Activated CD8-positive, alpha-beta memory T cell treated with anti-CD3 and anti-CD28 coated beads for 1 hour (primary cell): ENCODE measurements at places on chromosomes 3 and 15.

DNA sequence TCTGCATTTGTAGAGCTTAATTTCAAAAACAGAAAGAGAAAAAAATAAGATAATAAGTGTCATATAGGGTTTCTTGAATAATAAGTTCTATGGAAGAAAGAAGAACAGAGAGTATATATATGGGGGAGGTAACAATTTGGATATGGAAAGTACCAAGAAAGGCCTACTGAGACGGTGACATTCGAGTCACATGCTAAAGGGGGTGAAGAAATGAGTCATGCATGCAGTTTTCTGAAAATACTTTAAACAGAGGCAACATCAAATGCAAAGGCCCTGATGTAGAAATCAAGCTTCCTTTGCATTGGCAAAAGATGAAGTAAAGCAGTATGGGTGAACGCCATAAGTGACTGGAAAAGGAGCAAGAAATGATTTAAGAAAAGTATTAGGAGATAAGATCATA lies 371.6 kb upstream of the ZNF385D start:
- no peak for DNase-seq

DNA sequence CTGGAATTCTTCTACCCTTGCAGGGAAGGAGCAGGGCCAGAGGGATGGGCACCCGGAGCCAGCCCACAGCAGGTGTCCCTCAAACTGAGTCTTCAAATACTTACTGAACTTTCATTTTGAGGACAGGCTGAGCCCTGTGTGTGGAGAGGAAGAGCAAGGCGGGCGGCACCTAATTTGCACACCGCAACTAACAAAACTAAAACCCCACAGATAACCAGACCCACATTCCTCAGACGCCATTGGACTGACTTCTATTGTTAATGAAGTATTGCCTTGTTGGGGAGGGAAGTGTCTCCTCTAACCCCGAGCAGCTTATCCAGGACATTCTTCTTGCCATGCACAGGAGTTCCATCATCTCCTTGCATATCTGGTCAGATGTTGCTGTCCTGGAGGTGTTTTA lies 105.2 kb upstream of the NR2E3 start:
- DNase-seq: no peak

GRCh38 chr3:193496658-193497057 lies 58.0 kb downstream of the ATP13A4 start:
- no peak for DNase-seq

DNA sequence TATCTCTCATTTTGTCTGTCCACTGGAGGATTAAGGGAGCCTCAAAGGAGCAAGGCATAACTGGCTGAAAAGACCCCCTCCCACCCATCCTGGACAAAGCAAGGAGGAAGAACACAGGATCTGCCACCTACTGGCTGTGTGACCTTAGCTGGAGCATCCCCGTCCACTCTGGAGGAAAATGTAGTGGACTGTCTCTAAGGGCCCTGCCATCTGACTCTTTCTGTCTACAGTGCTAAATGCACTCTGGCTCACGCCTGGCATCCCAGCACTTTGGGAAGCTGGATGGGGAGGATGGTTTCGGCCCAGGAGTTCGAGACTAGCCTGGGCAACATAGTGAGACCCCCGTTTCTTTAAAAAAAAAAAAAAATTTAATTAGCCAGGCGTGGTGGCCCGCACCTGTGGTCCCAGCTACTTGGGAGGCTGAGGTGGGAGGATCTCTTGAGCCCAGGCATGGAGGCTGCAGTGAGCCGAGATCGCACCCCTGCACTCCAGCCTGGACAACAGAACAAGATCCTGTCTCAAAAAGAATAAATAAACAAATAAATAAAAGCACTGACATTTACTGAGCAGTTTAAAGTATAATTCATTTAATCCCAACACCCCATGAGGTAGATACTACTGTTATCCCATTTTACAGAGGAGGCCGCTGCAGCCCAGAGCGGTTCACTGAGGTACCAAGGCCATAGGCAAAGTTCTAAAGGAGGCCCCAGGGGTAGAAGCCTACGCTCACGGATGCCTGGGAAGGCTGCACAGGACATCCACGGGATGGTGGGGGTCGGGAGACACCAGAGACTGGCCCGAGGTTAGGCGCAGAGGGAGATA lies 1.1 kb downstream of the TBC1D2B start:
- no peak for DNase-seq

DNA sequence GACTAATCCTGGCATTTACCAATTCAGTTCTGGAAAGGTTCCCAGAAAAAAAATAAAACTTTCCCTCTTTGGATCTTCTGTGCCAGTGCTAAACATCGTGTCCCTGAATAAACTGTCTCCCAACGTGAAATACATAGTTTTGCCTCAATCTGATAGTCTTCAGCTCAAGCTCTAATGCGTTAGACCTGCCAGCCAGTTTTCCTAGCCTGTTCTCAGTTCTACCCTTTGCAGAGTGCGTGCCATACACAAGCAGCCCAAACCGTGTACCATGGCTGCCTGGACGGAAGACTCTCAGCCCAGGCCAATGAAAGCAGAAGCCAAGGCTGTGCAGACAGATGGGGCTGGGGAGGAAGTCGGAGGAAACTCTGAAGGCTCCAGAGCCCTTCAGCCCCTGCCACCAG lies 11.4 kb upstream of the OCA2 start:
- DNase-seq: no peak

GRCh38 chr3:113193288-113193687 lies 18.1 kb upstream of the BOC start:
- DNase-seq: no peak

- DNase-seq: no peak
These were observed 72.5 kb downstream of the SUMF1 start for GRCh38 chr3:4394567-4394966.

DNA sequence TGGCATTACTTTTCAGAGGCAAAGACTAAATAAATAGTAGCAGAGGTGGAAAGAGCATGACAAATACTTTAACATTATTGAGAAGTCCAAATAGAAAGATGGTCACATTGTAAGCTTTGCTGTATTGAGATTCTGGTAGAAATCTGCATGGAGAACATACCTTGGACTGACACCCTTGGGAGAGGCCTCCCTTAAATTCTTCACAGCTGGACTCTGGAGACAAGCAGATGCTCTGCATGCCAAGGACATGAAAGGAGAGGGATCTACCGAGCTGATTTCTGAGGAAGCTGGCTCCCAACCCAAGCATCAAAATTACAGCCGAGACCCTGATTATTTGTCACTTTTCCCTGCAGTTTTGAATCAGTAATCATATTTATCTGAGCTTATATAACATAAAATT lies 212.5 kb upstream of the COL8A1 start:
- DNase-seq: no peak

- no peak for DNase-seq
These were observed 25.8 kb downstream of the FAM98B start for GRCh38 chr15:38479756-38480155.

GRCh38 chr3:106428565-106428994 lies 559.8 kb upstream of the CBLB start:
- DNase-seq: no peak

GRCh38 chr15:77527164-77527778 lies 105.4 kb downstream of the LINGO1 start:
- DNase-seq: no peak

GRCh38 chr3:12384451-12385233 lies 95.8 kb downstream of the PPARG start:
- DNase-seq: no peak

DNA sequence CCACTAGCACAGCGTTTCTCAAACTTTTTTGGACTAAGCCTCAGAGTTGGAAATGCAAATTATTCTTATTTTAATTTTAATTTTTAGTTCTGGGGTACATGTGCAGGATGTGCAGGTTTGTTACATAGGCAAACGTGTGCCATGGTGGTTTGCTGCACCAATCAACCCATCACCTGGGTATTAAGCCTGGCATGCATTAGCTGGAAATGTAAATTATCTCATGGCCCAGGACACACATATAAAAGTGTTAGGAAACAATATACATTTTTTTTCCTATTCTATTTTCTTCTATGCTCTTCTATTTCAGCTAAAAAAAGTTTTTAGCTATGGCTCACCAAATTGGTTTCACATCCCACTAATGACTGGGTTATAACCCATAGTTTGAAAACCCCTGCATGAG lies 73.3 kb upstream of the LRIG1 start:
- DNase-seq: no peak

DNA sequence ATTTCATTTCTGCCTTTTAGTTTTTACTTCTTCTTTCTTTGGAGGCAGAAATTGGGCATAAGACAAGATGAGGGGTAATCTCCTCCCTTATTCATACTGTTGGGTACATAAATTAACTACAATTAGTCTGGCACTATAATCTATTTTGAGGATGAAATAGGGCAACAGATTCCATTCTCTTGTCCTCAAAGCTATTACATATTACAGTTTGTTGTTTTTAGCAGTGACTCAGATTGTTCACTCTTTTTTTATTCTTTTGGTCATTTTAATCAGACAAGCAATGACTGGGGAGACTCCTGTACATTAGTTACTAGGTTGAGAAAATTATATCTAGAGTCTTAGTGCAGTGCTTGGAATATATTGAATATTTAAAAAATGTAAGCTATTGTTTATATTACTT lies 556.0 kb downstream of the OTOL1 start:
- no peak for DNase-seq

DNA sequence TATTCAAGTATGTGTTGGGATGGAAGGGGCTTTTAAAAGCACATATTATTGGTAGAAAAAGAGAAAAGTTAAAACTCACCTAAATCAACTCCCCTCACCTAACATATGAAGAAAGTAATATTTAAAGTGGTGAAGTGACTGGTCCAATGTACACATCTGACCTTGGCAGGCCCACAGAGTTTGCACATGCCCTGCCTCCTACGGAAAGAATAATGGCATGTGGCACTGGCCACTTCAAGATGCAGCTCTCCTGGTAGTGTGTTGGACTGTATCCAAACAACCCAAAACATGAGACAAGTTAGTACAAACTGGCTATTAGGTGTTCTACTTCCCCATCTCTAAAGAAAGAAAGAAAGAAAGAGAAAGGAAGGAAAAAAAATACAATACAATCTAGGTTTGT lies 117.1 kb downstream of the MECOM start:
- no peak for DNase-seq

DNA sequence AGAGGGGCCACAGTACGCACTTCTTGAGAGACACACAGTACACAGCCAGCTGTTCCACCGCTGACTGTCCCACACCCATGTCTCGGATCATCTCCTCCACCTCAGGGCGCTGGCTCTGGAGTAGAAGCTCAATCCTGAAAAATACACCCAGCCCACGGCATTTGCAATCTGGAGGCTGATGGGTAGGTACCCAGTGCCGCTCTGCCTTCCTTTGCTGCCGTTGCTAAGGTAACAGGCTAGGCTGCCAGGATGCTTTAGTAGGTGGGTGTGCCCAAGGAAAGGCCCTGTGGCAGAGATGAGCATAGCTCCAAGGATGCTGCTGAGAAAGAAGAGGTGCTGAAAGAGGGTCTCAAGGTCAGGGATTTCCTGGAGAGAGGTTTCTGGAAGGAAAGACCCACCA lies 14.6 kb downstream of the TRAIP start:
- no peak for DNase-seq
